Hematopoietic multipotent progenitor cell treated with erythropoietin and hydrocortisone succinate and interleukin-3 and kit ligand, for 8 days (in vitro differentiated cells): ENCODE measurements at places on chromosomes 3 and 15.

GRCh38 chr15:40776537-40777141, 6.9 kb downstream of the C15orf62 start:
- peak; percentile 75 for DNase-seq

DNA sequence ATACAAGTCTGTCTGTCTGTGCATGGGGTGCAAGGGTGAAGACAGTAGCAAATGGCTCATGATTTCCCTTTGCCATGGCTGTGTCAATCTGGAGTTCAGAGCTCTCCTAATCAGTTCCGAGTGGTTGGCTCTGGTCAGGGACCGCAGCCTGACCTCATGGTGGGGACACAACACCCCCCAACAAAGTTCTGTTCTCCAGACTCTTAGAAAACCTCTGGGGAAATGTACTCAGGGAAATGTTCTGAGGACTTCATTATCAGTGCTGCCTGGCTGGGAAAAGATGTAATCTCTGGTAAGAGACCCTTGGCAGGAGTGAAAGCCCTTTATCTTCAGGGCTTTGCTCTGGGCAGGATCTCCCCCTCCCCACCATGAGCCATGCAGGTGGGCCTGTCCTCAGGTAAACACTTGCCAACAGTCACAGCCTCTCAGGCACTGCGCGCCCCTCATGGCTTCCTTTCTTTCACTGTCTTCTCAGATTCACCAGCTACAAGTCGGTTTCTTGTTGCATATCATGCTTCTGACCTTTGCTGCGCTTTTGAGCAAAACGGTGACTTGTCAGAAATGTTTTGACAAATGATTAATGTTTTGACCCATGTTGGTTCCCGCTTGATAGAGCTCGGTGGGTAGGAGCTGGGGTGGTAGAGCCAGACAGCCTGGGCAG, 95.5 kb downstream of the ST6GAL1 start:
- peak; percentile 68 for DNase-seq

DNA sequence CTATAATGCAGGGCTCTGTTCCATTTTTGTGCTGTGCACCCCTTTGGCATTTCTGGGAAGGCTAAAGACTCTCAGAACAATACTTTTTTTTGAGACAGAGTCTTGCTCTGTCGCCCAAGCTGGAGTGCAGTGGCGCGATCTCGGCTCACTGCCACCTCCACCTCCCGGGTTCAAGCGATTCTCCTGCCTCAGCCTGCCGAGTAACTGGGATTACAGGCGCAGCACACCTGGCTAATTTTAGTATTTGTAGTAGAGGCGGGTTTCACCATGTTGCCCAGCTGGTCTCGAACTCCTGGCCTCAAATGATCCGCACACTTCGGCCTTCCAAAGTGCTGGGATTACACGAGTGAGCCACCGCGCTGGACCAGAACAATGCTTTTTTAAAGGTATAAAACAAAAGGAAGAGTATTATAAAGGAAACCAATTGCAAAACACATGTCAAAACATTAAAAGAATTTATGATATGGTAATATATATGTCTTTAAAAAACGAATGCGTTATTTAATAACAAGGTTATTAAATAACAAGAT, 999 bp downstream of the SQOR start:
- no peak for DNase-seq

DNA sequence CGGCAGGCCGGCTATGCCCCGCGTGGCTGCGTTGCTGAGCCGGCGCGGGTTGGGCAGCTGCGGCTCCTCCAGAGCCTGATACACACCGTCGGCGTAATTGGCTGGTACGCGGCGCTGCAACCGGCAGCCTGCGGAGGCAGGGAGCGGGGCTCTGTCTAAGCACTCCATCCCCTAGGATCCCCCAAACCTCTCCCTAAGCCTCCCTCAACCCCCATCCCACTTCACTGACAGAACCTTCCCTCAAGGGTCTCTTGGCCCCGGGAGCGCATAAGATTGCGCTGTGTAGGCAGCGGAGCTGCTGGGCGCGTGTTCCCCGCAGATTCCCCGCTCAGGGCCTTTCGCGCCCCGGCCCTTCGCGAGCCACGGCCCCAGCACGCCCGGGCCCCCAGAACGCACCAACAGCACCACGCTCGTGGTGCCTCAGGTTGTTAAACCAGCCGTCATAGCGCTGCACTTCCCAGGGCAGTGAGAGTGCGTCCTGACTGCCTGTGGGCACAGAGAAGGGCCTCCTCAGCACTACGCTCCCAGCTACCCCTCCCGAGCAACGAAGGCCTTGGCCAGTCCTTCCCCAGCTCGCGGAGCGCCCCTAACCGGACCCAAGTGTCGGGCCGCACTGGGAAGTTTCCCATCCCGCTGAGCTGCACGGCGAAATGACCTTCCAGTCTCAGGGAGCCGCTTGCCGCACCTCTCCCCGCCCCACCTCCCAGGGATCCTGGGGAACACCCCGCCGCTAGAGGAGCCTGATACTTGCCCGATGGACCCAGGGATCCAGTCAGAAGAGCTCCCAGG, 1.2 kb downstream of the DUOX2 start:
- no peak for DNase-seq

DNA sequence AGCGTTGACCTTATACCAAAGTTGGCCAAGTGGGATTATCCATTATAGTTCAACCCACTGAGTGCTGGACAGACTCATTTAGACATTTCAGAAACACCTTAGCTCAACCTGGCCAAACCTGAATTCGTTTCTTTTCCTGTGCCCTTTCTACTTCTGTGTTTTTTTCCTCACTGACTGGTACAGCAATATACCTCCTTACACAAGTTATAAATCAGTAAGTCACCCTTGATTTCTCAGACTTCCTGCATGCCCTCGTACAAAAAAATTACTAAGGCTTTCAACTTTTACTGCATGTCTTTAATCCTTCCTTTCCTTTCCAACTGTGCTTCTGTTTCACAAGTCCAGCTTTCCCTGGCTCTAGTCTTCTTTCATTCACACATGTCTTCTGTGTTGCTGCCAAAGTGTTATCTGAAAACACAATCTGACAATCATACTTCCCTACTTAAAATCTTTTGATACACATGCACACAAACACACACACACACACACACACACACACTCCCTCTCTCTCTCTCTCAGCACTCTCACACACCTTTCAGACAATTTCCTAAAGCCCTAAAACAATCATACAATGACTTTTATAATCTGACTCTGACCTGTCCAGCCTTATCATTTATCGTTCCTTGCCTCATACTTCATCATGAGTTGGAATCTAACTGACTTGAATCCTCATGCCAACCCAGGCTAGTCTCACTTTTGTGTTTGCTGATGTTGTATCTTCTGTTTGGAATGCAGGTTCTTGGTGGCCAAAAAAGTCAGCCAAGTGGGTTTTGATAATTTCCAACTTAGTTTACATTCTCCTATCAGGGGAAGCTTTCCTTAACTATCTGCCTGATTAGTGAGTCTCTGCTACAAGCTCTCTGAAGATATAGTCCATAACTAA, 436.4 kb downstream of the NAALADL2 start:
- no peak for DNase-seq

DNA sequence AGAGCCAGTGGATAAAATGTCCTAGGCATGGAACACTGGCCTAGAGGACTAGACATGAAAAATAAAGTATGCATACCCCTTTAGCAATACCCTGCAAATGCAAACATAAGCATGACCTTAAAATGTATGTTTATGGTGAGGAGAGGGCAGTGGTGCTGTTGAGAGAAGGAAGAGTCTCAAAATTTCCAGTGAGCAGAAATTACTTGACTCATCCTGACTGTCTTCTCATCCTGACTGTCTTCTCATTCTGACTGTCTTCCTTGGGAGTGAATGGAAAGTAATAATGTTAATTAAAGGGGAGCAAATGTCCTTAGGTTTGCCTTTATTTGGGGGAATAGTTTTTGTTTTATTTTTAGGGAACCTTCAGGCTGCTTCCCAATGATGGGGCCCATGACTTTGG, 121.5 kb upstream of the GALNT15 start:
- no peak for DNase-seq
